ENCODE measurements at places on chromosomes 3 and 15. TPM values are rescaled to one million over a fixed set of nuclear protein-coding genes. Genes with fewer than 3 reads are reported as not detected.

PKM gene
- total RNA-seq, result 2,658 TPM

DNA sequence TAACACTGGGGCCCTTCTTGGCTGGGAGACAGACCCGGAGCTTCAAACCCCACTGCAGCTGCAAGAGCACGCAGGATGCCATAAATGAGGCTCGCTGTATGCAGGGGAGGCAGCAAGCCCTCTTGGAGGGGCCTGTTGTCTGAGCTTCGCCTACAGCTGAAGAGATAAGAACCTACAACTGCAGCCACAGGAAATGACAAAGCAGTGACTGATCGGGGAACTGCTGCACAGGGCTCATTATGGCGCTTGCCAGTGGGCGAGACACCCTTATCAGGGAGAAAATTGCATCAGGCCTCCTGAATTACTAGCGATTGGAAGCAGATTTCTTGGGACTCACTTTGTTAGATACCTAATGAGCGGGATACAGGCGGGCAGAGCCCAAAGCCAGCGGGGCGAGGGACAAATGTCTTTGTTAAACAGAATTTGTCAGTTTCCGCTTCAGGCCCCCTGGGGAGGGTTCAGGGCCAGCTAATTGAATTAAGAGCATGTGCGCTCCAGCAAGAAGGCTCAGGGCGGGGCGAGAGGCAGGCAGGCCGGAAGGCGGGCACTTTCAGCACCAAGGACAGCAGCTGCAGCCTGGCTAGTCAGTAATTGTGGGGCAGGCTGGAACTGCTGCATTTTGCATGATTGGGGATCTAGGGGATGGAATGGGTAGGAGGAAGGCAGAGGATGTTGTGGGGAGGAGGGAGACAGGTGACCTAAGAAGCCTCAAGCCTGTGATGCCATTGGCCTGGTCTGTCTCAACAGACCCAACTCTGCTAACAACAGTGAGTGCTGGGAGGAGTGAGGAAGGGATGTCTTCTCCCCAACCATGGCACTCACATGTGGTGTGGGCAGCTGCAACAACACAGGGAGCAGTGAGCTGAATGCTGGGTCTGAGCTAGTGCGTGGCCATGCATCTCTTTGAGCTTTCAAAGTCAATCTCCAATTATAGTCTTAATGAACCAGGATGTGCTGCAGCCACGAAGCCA is 55.3 kb downstream of the CCDC33 start:
- DNase-seq, result peak; percentile 67

DNA sequence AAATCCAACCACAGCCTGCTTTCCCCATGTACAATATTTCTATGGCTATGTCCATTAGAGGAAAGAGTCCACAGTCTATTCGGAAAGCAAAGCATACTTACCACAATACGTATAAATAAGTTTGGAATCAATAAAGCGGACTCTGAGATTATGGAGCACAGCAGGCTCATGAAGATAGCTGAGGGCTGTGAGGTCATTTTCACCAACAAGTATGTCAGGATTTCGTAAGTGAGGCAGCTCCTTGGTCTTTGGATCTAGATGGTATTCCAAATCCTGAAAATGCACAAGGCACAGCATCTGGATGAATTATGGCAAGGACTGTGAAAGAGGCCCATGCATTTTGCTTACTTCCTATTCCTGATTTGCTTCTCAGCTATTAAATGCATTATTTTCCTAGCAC is 100.4 kb downstream of the MYO5A start:
- DNase-seq, result no peak

GRCh38 chr3:174614036-174614435 is 245.1 kb upstream of the NAALADL2 start:
- DNase-seq, result no peak

GRCh38 chr3:55431041-55431440 is 56.1 kb downstream of the WNT5A start:
- DNase-seq, result no peak

DNA sequence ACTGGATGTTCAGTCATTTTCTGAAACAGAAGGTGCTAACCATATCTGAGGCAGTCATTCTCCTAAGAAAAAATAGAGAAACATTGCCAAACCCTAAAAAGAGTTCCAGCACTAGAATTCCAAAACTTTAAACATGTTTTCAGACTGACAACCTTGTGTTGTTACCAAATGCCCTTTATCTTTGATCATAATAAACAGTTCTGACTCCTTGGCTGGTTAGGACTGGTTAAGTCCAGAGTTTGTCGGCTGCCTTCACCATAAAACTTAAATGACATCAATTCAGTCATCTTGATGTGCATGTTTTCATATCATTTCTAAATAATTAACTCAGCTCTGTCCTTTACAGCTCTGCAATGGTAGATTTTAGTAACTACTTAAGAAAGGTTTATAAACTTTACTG is 68.0 kb downstream of the COL8A1 start:
- no peak for DNase-seq

ADCY5 gene
- 0.10 TPM for total RNA-seq

DNA sequence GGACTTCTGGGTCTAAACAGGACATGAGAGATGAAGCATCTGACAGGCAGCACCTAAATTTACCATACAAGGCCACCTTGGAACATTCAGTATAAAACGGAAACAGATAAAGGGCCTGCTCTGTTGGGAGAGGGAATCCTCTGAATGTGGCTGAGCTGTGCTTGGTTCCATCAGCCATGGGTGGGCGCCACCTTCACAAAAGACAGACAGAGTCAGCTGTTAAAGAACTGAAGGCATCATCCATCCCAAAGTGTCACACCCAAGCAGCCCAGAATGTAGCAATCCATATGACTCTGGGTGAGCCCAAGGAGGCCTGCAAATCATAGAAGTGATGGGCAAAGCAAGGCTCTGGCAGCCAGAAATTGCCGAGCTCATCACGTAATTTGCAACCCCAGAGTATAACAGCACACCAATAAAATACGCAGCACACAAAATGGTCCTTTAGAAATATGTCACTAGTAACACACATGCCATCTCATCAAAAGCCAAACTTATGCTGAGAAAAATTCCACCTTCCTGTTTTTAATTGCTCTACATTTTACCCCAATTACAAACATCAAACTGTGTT is 24.8 kb upstream of the RBP1 start:
- no peak for DNase-seq

FOXP1 gene
- 41.1 TPM for total RNA-seq

DNA sequence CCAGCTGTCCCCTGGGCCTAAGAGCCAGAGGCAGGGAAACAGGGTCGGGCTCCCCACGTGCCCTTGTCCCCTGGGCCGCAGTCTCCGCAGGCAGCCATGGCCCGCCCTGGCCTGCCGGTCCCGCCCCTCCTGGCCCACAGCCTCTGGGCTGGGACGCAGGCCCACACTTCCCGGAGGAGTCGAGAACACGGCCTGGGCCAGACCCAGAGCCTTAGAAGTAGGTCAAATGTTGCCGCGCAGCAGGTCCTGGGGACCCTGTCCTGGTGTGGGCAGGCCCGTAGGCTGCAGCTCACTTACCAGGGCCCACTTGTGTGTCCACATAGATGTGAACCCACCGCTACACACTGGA is 4.3 kb upstream of the MYL3 start:
- DNase-seq, result no peak

All from HFFc6 (cell line).